ENCODE measurements at places on chromosomes 13 and 19. TPM values are rescaled to one million over a fixed set of nuclear protein-coding genes. Genes with fewer than 3 reads are reported as not detected.
A peak's percentile ranks its signal among the peaks of the same experiment; 100 is the strongest.

GRCh38 chr13:31846182-31846938, 107.0 kb downstream of the RXFP2 start:
- peaks cover 29% of the 10 kb centered on the region for H3K4me1 ChIP-seq
- no peaks in the 10 kb centered on the region for H3K36me3 ChIP-seq

SLC46A3 gene
- total RNA-seq = 15.2 TPM

DNA sequence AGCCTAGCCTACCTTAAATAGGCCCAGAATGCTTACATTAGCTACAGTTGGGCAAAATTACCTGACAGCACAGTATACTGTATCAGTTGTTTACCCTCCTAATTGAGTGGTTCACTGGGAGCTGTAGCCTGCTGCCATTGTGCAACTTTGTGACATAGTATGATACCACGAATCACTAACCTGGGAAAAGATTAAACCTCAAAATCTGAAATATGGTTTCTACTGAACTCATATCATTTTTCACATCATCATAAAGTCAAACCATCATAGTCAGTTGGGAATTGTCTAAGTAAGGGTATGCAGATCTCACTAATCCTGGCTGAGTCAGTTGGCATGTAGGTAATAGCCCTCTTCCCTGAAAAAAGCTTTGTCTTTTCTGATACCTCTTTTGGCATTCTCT, 9.2 kb downstream of the PAN3 start:
- peaks cover 10% of the 10 kb centered on the region for H3K36me3 ChIP-seq
- no peak overlapping the region for H3K4me3 ChIP-seq
- no peak overlapping the region for H3K27ac ChIP-seq

- no peaks in the 10 kb centered on the region for H3K27me3 ChIP-seq
- peaks cover 42% of the 10 kb centered on the region for H3K4me1 ChIP-seq
- H3K27ac ChIP-seq = peak overlapping the region; percentile 100
- peak; percentile 26 for DNase-seq
- peaks cover 27% of the 10 kb centered on the region for H3K36me3 ChIP-seq
- peak overlapping the region; percentile 96 for H3K4me3 ChIP-seq
Observed at GRCh38 chr19:50803633-50804419, 13.6 kb downstream of the ACP4 start.
